ENCODE measurements at places on chromosomes 1 and 21. TPM values are rescaled to one million over a fixed set of nuclear protein-coding genes. Genes with fewer than 3 reads are reported as not detected.
A peak's percentile ranks its signal among the peaks of the same experiment; 100 is the strongest.

DNA sequence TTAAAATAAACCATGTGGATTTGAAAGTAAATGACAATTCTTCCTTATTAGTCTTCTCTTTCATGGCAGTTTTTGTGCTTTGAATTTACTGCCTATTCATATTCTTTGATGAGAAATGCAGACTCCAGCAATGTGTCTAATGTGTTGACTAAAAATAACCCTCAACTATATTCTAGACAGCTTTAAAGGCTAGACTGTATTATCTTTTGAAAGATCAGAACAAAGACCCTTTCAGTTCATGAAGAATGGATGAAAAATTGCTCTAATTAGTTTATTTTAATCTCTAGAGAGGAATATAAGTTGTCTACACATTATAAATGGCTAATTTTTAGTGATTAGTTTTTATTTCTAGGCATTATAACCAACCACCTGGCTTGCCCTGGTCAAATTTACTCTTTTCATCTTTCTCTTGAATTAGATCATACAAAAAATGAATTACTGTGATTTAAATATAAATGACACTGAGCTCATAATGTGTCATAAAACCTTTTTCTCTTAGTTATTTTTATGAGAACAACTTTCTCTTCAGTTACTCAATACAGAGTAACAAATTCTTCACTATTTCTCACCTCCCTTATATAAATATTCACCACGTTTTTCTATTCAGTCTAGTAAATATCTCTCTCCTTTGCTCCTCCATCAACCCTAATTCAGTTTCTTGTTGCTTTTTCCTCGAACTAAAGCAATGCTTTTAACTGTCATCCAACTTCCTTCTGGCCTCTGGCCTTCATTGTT lies 428.5 kb upstream of the TMPRSS15 start:
- no peaks in the 10 kb centered on the region for H3K4me1 ChIP-seq
- no peak overlapping the region for H3K4me3 ChIP-seq
- no peaks in the 10 kb centered on the region for H3K27me3 ChIP-seq
- no peak for DNase-seq

The FAM151A gene
- not detected for total RNA-seq

- no peak for DNase-seq
- H3K4me3 ChIP-seq, result no peak overlapping the region
- H3K27ac ChIP-seq, result no peak overlapping the region
- H3K36me3 ChIP-seq, result no peaks in the 10 kb centered on the region
- H3K27me3 ChIP-seq, result no peaks in the 10 kb centered on the region
Measured at GRCh38 chr1:187236199-187236598, 407.4 kb downstream of the PLA2G4A start.

GRCh38 chr1:47751996-47752451 lies 245.2 kb downstream of the TRABD2B start:
- no peak overlapping the region for H3K27ac ChIP-seq
- H3K4me1 ChIP-seq, result no peaks in the 10 kb centered on the region
- no peak for DNase-seq
- no peak overlapping the region for H3K4me3 ChIP-seq
- peaks cover 2% of the 10 kb centered on the region for H3K27me3 ChIP-seq
- H3K36me3 ChIP-seq, result no peaks in the 10 kb centered on the region

The CNR2 gene
- total RNA-seq, result 0.25 TPM

The SYT11 gene
- 8.7 TPM for total RNA-seq

DNA sequence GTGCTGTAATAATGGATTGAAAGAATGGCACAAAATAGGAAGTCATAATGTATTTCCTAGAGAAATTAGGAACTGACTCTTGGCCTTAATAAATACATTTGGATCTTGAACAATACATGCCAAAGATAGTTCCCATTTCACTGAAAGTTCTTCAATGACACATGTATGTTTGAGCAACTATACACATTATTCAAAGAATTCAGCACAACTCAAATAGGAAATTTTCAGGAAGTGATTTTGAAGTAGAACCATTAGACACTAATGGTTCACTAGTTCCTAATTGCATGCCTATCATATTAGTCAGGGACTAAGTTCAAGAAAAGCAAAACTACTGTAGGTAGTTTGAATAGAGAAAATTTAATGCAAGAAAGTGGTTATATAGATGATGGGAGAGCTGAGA lies 404.7 kb downstream of the LMO4 start:
- H3K4me1 ChIP-seq, result no peaks in the 10 kb centered on the region
- no peak for DNase-seq

GRCh38 chr1:55803429-55803828 lies 588.3 kb upstream of the USP24 start:
- no peak overlapping the region for H3K4me3 ChIP-seq
- H3K27me3 ChIP-seq, result peaks cover 7% of the 10 kb centered on the region
- no peak for DNase-seq
- no peak overlapping the region for H3K27ac ChIP-seq

- no peak for DNase-seq
- H3K4me3 ChIP-seq, result no peak overlapping the region
- H3K4me1 ChIP-seq, result no peaks in the 10 kb centered on the region
- H3K27me3 ChIP-seq, result no peaks in the 10 kb centered on the region
- H3K27ac ChIP-seq, result no peak overlapping the region
Measured at GRCh38 chr1:5906966-5907365, 85.3 kb downstream of the NPHP4 start.

The CFH gene
- 0.68 TPM for total RNA-seq

DNA sequence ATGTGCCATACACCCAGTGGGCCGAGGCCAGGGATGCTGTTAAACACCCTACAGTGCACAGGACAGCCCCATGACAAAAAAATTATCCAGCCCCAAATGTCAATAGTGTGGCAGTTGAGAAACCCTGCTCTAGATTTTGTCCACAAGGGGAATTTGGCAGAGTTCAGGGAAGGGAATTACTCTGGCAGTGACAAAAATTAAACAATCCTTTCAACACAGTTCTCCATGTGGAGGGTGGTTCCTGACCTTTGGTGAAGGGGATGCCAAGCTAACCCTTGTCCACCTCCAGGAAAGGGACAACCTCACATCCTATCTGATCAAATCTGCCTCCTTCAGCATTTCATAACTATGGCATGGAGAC lies 28.4 kb upstream of the CD84 start:
- peaks cover 67% of the 10 kb centered on the region for H3K36me3 ChIP-seq
- no peak for DNase-seq
- H3K4me3 ChIP-seq, result no peak overlapping the region
- H3K4me1 ChIP-seq, result peaks cover 57% of the 10 kb centered on the region
- H3K27ac ChIP-seq, result peak overlapping the region; percentile 89

DNA sequence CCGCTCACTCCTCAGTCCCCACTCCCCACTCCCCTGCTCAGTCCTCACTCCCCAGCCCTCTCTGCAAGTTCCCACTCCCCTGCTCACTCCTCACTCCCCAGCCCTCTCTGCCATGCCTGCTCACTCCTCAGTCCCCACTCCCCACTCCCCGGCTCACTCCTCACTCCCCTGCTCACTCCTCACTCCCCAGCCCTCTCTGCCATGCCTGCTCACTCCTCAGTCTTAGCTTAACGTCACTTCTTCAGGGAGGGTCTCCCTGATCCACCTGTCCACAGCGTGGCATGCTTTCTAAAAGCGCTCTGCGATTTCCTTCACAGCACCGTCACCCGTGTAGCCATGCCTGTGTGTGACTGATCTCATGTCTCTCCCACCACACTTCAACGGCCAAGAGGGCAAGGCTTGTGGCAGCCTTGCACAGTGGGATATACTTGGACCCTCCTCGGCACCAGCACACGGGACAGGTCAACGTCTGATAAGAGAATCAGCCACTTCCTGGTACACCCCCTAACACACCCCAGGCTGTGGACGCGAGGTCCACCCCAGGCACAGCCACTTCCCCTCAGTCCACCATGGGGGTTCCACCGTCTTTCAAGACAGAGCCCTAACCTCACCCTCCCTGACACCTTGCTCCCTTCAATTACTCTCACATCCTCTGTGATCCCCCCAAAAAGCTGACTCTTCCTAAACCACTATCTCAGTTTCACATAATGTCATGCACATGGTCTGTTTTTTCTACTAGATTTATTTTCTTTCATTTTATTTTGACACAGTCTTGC lies 14.0 kb downstream of the PRDM15 start:
- H3K36me3 ChIP-seq, result no peaks in the 10 kb centered on the region
- H3K27ac ChIP-seq, result peak overlapping the region; percentile 7
- H3K4me1 ChIP-seq, result peaks cover 33% of the 10 kb centered on the region
- no peaks in the 10 kb centered on the region for H3K27me3 ChIP-seq
- H3K4me3 ChIP-seq, result no peak overlapping the region
- DNase-seq, result peak; percentile 38

GRCh38 chr1:30691480-30691879 lies 31.9 kb downstream of the MATN1 start:
- no peak for DNase-seq
- no peaks in the 10 kb centered on the region for H3K36me3 ChIP-seq
- no peaks in the 10 kb centered on the region for H3K4me1 ChIP-seq
- H3K4me3 ChIP-seq, result no peak overlapping the region
- no peak overlapping the region for H3K27ac ChIP-seq

DNA sequence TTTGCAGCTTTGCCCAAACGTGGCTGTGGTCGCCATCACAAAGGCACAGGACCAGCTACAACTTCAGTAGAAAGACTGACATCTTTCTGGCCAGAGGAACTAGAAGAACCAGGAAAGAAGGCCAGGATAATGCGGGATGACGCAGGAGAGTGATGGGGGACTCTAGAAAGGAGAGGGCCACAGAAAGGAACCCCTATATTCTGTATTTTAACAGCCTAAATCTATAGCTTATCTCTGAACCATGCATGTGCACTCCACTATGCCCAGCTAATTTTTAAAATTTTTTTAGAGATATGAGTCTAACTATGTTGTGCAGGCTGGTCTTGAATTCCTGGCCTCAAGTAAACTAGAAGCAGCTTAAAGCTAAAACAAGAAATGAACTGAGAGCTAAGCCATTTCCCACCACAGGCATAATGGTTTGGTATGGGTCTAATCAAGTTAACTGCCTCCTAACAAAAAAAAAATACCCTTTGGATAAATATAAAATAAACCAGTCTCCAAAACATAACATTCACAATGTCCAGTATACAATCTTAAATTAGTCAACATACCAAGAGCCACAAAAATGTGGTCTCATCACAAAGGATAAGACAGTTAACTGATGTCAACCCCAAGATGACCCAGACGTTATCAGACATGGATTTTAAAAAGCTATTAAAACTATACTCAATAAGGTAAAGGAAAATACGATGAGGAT lies 18.0 kb downstream of the LTN1 start:
- H3K27me3 ChIP-seq, result no peaks in the 10 kb centered on the region
- peaks cover 43% of the 10 kb centered on the region for H3K36me3 ChIP-seq
- no peak overlapping the region for H3K27ac ChIP-seq
- H3K4me1 ChIP-seq, result peaks cover 7% of the 10 kb centered on the region

The EXO1 gene
- total RNA-seq, result 66.8 TPM

The RNF223 gene
- not detected for total RNA-seq

DNA sequence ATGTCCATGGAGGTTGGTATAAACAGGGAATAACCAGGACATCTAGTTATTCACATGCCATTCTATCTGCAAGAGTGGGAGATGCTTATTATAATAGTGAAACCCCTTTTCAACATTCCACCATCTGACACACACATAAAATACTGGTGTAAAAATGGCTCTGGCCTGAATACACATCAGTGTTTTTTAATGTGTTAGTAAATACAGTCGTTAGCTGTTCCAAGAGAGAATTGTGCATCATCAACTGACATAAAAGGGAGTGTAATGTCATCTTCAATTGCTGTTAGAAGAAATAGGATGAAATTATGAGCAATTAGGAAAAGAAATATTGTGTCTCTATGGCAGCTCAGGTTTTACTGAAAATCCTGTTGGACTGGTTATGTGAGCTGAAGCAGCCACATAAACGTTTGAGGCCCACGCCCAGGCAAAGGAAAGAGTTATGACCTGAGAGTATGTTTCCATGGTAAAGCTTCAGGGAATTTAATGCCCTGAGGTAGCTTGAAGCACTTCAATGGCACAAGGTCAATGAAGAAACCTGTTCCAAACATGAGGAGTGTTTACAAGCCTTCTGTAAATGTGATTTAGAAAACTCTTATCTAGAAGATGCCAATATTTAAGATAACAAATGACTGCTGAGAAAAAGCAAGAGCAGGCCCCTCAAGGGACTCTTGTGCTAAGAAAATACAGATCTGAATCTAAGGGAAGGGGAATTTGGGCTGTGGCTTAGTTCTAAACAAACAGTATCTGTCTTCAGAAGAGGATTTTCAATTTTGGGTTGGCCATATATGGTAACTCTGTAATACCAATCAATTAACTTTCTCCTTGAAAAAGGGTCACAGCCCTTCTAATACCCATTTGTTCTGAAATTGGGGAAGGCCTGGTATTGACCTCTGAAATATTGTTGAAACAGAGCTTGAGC lies 384.3 kb downstream of the SEC16B start:
- H3K36me3 ChIP-seq, result no peaks in the 10 kb centered on the region
- DNase-seq, result no peak
- H3K4me3 ChIP-seq, result no peak overlapping the region
- H3K4me1 ChIP-seq, result no peaks in the 10 kb centered on the region
- no peaks in the 10 kb centered on the region for H3K27me3 ChIP-seq

DNA sequence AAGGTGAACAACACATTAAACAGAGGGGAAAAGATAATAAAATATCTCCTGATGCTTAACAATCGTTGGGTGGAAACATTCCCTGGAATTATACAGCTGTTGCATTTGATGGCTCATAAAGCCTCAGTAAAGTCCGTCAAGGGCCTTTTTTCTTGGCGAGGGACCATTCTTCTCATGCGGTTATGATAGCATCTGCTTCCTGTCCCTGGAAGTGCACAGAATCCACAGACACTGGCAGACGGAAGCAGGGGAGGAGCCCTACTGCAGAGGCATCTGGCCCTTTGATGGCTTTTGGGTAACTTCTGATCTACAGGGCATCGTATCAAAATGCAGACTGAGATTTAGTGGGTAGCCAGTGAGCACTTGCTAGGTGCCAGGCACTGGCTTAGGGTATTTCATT lies 286.9 kb downstream of the KIF26B start:
- peaks cover 5% of the 10 kb centered on the region for H3K4me1 ChIP-seq
- H3K36me3 ChIP-seq, result no peaks in the 10 kb centered on the region
- H3K4me3 ChIP-seq, result no peak overlapping the region
- peaks cover 21% of the 10 kb centered on the region for H3K27me3 ChIP-seq

DNA sequence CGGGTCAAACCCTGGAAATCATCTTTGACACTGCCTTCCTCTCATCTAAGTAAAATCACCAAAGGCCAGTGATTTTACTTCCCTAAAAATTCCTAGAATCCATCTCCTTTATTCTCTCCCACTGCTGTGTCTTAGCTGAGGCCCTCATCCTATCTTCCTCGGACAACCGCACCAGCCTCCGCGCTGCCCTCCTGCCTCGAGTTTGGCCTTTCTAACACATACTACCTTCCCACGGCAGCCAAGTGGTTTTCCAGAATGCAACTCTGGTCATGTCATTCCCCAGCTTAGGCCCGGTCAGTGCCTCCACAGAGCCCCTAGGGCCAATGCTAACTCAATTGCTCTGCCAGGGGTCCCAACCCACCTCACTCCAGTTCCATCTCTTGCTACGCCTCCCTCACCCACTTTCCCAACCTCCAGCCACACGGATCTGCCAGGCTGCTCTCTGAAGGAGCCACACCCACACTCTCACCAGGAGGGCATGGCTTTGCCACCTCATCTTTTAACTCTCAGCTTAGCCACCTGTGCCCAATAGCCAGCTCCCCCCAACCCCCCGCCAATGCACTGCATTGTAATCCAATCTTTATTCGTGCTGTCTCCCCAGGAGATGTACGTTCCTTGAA lies 6.8 kb downstream of the TMEM9 start:
- H3K4me1 ChIP-seq, result peaks cover 3% of the 10 kb centered on the region
- H3K4me3 ChIP-seq, result no peak overlapping the region
- no peak overlapping the region for H3K27ac ChIP-seq
- peaks cover 24% of the 10 kb centered on the region for H3K36me3 ChIP-seq
- DNase-seq, result no peak
- no peaks in the 10 kb centered on the region for H3K27me3 ChIP-seq

The OPN3 gene
- 9.9 TPM for total RNA-seq

The DISP3 gene
- 0.63 TPM for total RNA-seq

Data from activated CD8-positive, alpha-beta T cell treated with anti-CD3 and anti-CD28 coated beads for 36 hours (primary cell).